ENCODE measurements at places on chromosomes 12 and 14.

GRCh38 chr12:4243091-4243490 lies 30.5 kb upstream of the CCND2 start:
- no peak for DNase-seq

GRCh38 chr12:32533971-32534590 lies 134.7 kb downstream of the FGD4 start:
- DNase-seq: no peak

- no peak for DNase-seq
Observed at GRCh38 chr12:59396519-59396918, 199.3 kb upstream of the SLC16A7 start.

DNA sequence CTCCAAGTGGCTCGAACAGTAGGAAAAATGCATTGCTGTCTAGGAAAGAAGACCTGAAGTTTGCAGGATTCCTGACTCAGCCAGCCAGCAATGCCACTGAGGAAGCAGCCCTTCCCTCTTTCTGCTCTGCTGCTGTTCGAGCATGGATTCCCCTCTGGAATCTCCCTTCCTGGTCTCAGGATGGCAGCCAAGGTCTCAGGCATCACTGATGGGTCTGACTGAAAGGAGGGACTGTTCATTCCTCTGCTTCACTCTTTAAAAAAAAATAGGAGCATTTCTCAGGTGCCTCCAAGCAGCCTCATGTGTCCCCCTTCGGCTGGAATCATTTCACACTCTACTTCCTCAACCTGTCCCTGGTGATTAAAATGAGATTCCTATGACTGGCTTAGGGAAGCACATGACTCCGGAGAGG lies 62.4 kb downstream of the SLC15A4 start:
- no peak for DNase-seq

- DNase-seq: no peak
Observed at GRCh38 chr12:110737532-110737931, 5.2 kb downstream of the PPP1CC start.

Measured in stimulated activated CD8-positive, alpha-beta memory T cell treated with anti-CD3 and anti-CD28 coated beads, Interleukin-12 subunit alpha, Interleukin-12 subunit beta, amount 100 ng/mL, for 1 hour (primary cell).